ENCODE measurements at places on chromosomes 5 and 9. TPM values are rescaled to one million over a fixed set of nuclear protein-coding genes. Genes with fewer than 3 reads are reported as not detected.

- no peak for DNase-seq
These were observed 60.4 kb upstream of the CKMT2 start for GRCh38 chr5:81172710-81173109.

DNA sequence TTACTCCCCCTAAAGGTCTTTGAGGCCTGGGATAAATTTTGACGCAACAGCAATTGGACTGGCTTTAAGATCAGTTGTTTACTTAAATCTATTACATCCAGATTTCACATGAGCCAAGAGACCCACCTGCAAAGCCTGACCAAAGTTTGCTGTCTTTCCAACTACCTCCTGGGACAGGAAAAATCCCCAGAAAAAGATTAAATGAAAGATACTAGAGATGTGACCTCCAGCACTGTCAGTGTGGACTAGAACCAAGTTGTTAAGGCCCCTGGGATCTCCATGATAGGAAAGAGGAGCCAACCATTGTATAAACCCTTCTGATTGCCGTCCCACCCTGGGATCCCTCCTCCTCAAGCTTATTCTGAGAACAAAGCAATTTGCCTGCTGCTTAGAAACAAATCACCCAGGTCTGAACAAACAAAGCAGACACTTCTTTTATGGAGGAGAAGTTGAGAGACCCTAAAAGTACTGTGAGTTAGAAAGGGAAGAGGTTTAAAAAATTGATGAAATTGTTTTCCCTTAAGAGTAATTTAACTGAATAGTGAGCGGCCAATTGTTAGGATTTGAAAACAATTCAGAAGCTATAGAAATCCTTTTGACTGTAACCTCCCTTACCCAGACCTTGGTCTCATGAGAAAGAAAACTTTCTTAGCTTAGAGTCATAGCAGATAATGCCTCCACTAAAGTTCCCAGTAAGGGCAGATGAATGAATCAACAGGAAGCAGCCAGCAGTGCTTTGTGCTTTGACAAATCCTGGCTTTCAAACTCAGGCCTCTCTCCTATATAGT, 255.2 kb downstream of the TMEM167A start:
- DNase-seq: no peak

- DNase-seq: peak; percentile 95
These were observed 59.5 kb downstream of the HSPA4 start for GRCh38 chr5:133111299-133111698.

DNA sequence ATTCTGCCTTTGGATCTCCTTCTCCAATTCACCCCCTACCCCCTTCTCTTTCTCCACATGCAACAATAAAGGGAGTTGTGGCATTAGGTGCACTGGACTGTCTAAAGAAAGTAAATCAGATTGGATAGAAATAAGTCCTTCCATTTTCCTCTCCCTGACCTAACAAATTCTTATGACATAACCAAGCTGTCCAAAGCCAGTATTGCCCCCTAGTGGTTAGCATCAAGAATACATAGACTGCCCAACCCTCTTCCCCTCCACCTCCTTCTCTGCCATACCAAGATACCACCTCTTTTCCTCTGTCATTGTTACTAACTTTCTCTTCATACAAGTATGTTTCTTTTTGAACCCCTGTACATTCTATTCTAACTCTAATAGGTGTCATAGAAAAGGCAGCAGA, 45.7 kb downstream of the PPARGC1B start:
- no peak for DNase-seq

DNA sequence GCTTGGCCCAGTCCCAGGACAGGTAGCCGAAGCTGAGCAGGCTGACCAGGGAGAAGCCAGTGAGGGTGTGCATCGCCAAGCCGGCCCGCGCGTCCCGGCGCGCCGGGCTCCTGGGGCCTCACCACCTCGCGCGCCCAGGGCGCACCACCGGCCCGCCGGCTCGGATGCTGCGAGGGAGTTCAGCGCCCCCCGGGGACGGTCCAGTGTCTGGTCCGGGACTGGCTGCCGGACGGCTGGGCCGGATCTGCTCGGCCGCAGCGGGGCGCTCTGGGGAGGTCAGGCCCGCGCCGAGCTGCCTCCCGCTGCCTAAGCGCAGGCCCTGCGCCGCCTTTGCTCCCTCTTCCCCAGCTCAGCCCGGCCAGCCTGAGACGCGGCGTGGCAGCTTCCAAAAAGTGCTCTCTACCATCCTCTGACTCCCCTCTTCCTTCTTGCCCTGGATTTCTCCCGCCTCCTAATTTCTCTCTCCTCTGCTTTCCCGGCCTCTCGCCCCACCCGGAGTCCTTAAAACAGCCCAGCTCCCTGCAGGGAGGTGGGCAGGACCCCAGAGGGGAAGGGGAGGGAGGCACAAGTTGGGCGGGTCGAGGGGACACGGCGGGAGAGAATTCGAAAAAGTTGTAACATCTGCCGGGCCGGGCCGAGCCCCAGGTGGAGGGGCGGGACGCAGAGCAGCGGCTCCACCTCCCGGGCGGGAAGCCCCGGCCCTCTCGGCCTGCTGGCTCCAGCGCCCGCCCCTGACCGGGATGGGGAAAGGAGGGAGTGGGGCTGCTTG, at the start of gene ARSI:
ARSI (minus strand) TSS at position 605 of the 769 bp plus-strand sequence; CDS start at position 73, 532 bp downstream.
- DNase-seq: no peak

- no peak for DNase-seq
These were observed 17.1 kb downstream of the RFX3 start for GRCh38 chr9:3508521-3509291.

- no peak for DNase-seq
These were observed 56.2 kb downstream of the DENND4C start for GRCh38 chr9:19286634-19287188.

DNA sequence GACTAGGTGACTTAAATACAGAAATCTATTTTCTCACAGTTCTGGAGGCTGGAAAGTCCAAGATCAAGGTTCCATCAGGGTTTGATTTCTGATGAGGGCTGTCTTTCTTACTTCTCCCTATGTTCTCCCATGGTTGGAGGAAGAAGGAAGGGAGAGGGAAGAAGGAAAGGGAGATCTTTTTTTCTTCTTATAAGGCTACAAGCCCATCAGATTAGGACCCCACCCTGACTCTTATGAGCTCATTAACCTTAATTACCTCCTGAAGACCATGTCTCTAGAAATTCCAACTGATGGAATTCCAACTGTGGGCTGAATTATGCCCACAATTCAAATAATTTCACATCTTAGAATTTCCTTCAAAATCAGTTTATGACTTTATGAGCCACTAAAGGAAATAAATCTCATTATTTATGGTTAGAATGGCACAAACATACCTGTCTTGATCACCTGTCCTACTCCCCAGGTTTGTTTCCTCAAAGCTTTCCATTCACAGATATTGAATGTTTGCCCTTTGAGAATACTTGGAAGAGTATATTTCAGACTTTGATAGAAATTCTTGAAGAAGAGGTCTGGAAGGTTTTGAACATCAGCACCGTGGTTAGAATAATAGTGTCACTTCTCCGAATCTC, 7.6 kb downstream of the PPWD1 start:
- no peak for DNase-seq

DNA sequence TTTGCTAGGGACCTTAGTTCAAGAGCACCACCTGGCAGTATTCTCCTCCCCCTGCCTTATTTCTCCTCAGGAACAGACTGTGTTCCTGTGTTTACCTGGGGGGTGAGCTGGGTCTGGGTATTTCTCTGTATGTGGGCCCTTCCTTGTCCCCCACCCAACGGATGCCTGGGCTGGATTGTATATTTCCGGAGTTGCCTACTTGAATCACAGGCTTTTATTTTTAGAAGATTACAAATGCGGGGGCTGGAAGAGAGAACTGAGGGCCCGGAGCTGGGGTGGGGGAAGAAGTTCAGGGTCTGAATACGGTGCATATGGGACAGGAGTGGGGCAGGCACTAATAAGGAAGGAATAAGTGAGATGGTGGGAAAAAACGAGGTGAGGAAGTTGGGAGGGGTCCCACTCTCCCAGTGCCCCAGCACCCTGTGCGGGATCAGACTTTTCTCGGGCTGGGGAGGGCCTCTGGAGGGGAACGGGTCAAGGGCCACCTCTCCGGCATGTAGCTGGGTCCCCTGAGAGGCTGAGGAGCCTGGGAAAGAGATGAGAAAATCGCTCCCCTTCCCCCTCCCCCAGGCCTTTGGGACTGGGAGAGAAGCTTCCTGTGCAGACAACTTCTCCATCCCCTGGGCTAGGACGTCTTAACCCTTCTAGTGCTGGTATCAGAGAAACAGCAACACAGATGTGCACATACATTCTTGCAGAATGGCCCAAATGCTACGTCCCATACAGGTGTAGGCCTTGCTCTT, 42.1 kb downstream of the PCDH1 start:
- no peak for DNase-seq

DNA sequence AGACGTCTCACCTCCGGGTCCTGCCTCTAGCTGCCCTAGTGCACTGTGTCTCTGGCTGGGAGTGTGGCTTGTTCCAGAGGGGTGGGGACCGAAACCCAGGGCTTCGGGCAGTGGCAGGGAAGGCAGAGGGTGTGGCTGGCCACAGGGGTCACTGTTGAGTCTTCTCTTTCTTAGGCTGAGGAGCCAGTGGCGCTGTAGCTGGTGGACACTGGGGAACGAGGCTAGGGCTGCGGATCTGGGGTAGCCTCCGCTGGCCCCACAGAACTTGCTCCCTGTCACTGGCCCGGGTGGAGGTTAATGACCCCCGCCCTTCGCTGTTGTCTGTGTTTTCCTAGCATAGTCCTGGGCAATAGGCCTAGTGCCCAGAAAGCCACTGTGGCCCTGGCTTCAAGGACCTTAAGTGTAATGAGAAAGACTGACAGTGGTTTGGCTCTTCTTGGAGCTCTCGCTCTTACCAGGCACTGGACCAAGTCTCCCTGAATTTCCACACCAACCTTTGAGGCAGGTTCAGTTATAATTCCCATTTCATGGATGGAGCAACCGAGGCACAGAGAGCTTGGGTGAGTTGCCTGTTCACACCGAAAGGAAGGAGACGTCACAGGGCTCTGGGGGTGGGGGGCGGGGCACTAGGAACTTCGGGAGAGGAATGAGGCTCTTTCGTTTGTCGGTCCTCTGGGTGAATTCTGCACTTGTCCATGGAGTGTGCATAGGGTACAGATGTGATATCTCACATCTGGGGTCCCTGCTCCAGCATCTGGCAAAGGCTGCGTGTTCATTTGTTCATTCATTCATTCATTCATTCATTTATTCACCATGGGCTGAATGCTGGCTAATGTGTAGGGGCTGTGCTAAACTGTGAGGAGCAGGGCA, 4.8 kb upstream of the IER5L start:
- DNase-seq: no peak

DNA sequence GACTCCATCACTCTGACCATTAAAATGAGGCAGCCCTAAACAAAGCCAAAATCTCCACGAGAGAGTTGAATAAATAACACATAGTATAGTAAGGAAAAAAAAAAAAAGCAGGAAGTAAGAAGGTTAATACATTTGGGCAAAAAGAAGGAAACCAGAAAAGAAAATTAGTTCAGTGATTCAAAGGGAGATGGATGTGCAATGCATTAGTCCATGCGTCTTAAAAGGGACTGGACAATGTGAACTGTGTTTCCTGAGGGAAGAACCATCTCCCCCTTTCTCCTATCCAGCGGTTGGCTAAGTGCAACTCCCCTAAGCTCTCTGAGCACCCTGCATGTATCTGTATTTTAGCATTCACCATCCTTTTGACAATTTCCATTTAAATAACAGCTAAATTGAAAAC, 1.4 kb downstream of the ANKRA2 start:
- DNase-seq: no peak

- DNase-seq: no peak
These were observed 21.4 kb downstream of the CEP72 start for GRCh38 chr5:633501-633955.

DNA sequence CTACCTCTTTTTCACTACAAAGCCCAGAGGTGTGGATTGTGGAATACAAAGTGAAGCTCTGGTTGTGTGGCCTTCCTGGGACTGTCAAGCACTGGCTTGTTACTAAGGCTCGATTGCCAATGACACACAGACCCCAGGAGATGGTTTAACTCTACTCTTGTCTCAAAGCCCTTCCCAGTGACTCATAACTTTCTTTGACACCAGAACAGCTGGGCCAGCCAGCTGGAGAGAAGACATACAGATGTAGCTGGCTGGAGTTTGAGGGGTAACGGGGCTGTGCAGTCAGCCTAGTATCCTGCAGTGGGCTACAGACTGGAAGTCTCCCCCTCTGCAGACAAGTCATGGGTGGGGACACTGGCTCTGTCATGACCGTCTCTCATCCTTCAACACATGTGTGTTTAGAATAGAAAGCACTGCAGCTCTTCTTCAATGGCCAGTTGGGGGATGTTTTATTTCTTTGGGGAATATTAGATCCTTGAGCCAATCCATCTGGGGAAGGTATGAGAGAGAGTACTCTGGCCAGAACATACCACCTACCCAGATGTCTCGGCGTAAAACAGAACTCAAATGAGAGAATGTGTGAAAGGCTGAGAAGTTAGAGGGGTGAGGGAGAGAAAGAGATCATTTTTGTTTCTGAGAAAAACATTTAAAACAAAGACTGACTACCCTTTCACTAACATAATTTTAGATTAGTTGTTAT, 53.3 kb downstream of the SEMA6A start:
- no peak for DNase-seq

DNA sequence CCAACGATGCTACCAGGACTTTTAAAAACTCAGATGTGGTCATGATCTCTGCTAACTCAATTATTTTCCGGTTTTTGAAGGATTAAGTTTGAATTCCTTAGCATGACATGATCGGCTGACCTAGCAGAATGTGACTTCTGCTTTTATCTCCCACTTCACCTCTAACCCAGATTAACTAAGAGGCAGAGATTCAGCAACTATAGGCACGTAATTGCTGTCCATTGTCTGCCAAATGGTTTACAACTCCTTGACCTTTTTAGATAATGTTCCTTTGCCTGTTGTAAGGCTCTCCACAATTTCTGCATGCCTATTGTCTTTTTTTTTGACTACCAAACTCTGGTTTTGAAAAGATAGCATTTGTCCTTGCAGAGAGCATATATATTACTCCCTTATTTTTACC, 268.2 kb downstream of the BRINP1 start:
- no peak for DNase-seq

Gene PCDHGA7
- total RNA-seq: 9.1 TPM

Gene CTNNA1
- total RNA-seq: 423 TPM

Gene CD72
- total RNA-seq: 1.4 TPM

Gene ACOT12
- total RNA-seq: not detected

Measured in esophagus muscularis mucosa (tissue), 4 donors.